Left lung (tissue), 14 donors: ENCODE measurements at places on chromosomes 5 and 9. TPM values are rescaled to one million over a fixed set of nuclear protein-coding genes. Genes with fewer than 3 reads are reported as not detected.

Gene RFX3
- 26.2 TPM for polyA plus RNA-seq

Gene VCAN
- 598 TPM for polyA plus RNA-seq

Gene DAB2
- 121 TPM for polyA plus RNA-seq

Gene OTP
- polyA plus RNA-seq, result not detected

Gene PCDHGC4
- 1.9 TPM for polyA plus RNA-seq

Gene CLPTM1L
- 105 TPM for polyA plus RNA-seq

Gene GARIN3
- polyA plus RNA-seq, result not detected

Gene DRD1
- polyA plus RNA-seq, result 0.15 TPM

GRCh38 chr9:79524266-79524665 is 47.5 kb upstream of the TLE4 start:
- H3K27me3 ChIP-seq, result no peaks in the 10 kb centered on the region
- no peak overlapping the region for H3K27ac ChIP-seq
- DNase-seq, result no peak
- no peaks in the 10 kb centered on the region for H3K36me3 ChIP-seq
- no peak overlapping the region for H3K4me3 ChIP-seq

- H3K4me3 ChIP-seq, result no peak overlapping the region
- no peaks in the 10 kb centered on the region for H3K27me3 ChIP-seq
- no peaks in the 10 kb centered on the region for H3K36me3 ChIP-seq
- no peak for DNase-seq
- no peaks in the 10 kb centered on the region for H3K4me1 ChIP-seq
Measured at GRCh38 chr9:96691326-96691725, 36.2 kb upstream of the PRXL2C start.

GRCh38 chr5:68134033-68134668 is 81.4 kb upstream of the PIK3R1 start:
- no peak for DNase-seq
- no peak overlapping the region for H3K4me3 ChIP-seq
- no peaks in the 10 kb centered on the region for H3K36me3 ChIP-seq
- H3K27ac ChIP-seq, result no peak overlapping the region
- H3K27me3 ChIP-seq, result no peaks in the 10 kb centered on the region
- no peaks in the 10 kb centered on the region for H3K4me1 ChIP-seq

- H3K4me1 ChIP-seq, result peaks cover 6% of the 10 kb centered on the region
- H3K27me3 ChIP-seq, result no peaks in the 10 kb centered on the region
- H3K36me3 ChIP-seq, result no peaks in the 10 kb centered on the region
- no peak overlapping the region for H3K4me3 ChIP-seq
- no peak for DNase-seq
Measured at GRCh38 chr9:122808141-122808540, 8.2 kb downstream of the OR1K1 start.

DNA sequence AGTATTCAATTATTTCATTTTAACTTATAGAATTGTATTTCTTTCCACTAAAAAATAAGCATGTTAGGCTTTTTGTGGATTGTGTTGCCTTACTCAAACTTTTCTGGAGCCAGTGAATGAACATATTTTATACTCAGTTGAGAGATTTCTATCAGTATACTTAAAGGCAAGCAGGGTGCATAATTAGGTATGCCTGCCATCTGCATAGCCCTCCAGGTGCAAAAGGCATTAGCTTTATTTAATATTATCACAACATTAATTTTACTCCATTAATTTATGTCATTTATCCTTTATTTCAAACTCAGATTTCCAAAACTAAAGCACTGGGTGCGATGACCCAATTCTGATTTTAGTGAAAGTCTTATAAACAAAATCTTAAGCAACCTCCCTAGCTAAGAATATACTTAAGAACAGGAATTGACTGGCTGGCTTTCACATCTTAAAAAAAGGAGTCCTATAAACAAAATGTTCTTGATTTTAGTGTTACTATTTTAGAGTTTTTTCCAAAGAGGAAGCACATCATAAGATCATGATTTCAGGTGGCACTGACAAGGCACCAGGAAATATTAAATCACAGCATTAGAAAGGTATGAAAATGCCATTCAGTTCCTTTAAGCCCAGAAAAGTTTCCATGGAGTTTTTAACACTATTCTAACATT is 178.4 kb downstream of the MPDZ start:
- H3K27ac ChIP-seq, result no peak overlapping the region
- H3K27me3 ChIP-seq, result no peaks in the 10 kb centered on the region
- no peaks in the 10 kb centered on the region for H3K36me3 ChIP-seq
- H3K4me3 ChIP-seq, result no peak overlapping the region

GRCh38 chr5:14581891-14582796 is 552 bp downstream of the OTULINL start:
- peaks cover 14% of the 10 kb centered on the region for H3K4me1 ChIP-seq
- peak overlapping the region; percentile 90 for H3K27ac ChIP-seq
- peak overlapping the region; percentile 79 for H3K4me3 ChIP-seq
- H3K27me3 ChIP-seq, result no peaks in the 10 kb centered on the region
- peak; percentile 77 for DNase-seq

DNA sequence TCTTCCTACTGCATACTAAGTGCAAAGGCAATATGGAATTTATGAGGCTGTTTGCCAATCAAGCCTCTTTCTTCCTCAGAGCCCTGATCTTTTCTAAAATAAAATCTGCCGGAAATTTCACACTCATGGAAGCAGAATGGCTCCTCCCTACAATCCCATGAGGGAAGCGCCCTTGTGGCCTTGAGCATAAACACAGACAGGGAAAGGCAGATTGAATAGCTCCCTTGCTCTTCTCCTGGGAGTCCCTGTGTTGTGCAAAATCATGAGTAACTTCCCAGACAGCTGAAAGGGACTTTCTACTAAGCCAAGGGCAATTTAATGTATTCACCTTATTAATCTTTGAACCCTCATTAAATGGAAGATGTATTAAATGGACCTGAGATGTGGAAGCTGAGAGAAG is 226.1 kb upstream of the PIK3R1 start:
- no peak overlapping the region for H3K27ac ChIP-seq
- no peaks in the 10 kb centered on the region for H3K4me1 ChIP-seq
- H3K27me3 ChIP-seq, result no peaks in the 10 kb centered on the region
- H3K36me3 ChIP-seq, result no peaks in the 10 kb centered on the region
- DNase-seq, result no peak
- no peak overlapping the region for H3K4me3 ChIP-seq

- H3K4me3 ChIP-seq, result no peak overlapping the region
- H3K36me3 ChIP-seq, result no peaks in the 10 kb centered on the region
- no peak for DNase-seq
- no peak overlapping the region for H3K27ac ChIP-seq
- H3K27me3 ChIP-seq, result no peaks in the 10 kb centered on the region
Measured at GRCh38 chr9:121770415-121771273, 119.2 kb downstream of the DAB2IP start.

DNA sequence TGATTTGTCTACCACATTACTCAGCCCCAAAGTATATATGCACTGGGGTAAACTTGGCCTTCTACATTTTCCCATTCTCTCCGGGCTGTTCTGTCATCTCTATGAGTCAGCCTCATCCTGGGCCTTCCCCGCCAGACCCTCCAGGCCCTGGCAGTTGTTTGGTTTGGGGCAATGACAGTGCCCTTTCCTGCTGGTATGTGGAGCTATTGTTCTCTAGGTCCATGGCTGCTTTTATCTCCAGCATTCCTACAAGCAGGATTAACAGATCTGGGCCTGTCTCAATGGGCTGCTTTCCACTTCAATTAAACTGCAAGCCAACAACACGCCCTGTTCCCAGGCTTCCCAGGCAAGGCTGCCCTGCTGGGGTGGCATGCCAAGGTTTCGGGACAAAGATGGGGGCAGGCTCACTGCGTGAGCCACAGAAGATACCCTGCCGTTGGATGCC is 136.4 kb downstream of the SLIT3 start:
- no peak overlapping the region for H3K4me3 ChIP-seq
- no peak for DNase-seq
- H3K4me1 ChIP-seq, result no peaks in the 10 kb centered on the region
- H3K27ac ChIP-seq, result no peak overlapping the region
- no peaks in the 10 kb centered on the region for H3K27me3 ChIP-seq

- H3K36me3 ChIP-seq, result no peaks in the 10 kb centered on the region
- H3K4me1 ChIP-seq, result no peaks in the 10 kb centered on the region
- no peaks in the 10 kb centered on the region for H3K27me3 ChIP-seq
- H3K4me3 ChIP-seq, result no peak overlapping the region
- H3K27ac ChIP-seq, result no peak overlapping the region
Measured at GRCh38 chr5:151592855-151593408, 1.8 kb upstream of the FAT2 start.

DNA sequence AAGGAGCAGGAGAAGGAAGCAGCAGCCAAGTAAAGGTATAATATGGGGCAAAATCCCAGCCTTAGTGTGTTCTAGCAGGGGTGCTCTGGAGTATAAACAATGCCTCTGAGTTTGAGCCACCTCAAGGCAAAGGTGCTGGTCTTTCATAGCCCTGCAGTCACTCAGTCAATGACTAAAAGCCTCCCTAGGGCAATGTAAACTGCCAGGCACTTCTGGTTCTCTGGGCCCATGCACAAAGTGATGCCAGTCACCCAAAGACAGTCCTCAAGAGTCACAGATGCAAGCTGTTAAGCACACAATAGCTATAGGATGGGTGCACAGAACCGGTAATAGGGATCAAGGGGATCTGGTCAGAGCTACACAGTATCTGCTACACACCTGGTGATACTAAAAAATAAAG is 12.6 kb downstream of the ZBTB5 start:
- H3K4me3 ChIP-seq, result no peak overlapping the region
- no peaks in the 10 kb centered on the region for H3K4me1 ChIP-seq
- no peaks in the 10 kb centered on the region for H3K36me3 ChIP-seq

- no peaks in the 10 kb centered on the region for H3K4me1 ChIP-seq
- H3K27ac ChIP-seq, result no peak overlapping the region
Measured at GRCh38 chr9:15101095-15101494, 190.9 kb upstream of the FREM1 start.

GRCh38 chr5:180790020-180790419 is 12.6 kb downstream of the MGAT1 start:
- H3K27ac ChIP-seq, result no peak overlapping the region
- H3K4me3 ChIP-seq, result no peak overlapping the region
- H3K36me3 ChIP-seq, result peaks cover 77% of the 10 kb centered on the region
- H3K4me1 ChIP-seq, result peaks cover 18% of the 10 kb centered on the region

GRCh38 chr9:108743416-108743815 is 112.4 kb downstream of the ACTL7B start:
- no peaks in the 10 kb centered on the region for H3K36me3 ChIP-seq
- no peaks in the 10 kb centered on the region for H3K27me3 ChIP-seq
- H3K27ac ChIP-seq, result no peak overlapping the region

GRCh38 chr9:137009938-137010732 is 13.8 kb upstream of the CLIC3 start:
- no peak overlapping the region for H3K27ac ChIP-seq
- no peak for DNase-seq
- H3K36me3 ChIP-seq, result no peaks in the 10 kb centered on the region
- no peaks in the 10 kb centered on the region for H3K27me3 ChIP-seq
- no peaks in the 10 kb centered on the region for H3K4me1 ChIP-seq
- no peak overlapping the region for H3K4me3 ChIP-seq

GRCh38 chr5:84113246-84114105 is 271.2 kb downstream of the EDIL3 start:
- no peak overlapping the region for H3K4me3 ChIP-seq
- H3K36me3 ChIP-seq, result no peaks in the 10 kb centered on the region
- no peak overlapping the region for H3K27ac ChIP-seq
- no peaks in the 10 kb centered on the region for H3K27me3 ChIP-seq
- no peak for DNase-seq
- no peaks in the 10 kb centered on the region for H3K4me1 ChIP-seq

- H3K27ac ChIP-seq, result no peak overlapping the region
- peak; percentile 48 for DNase-seq
- H3K27me3 ChIP-seq, result no peaks in the 10 kb centered on the region
- H3K36me3 ChIP-seq, result no peaks in the 10 kb centered on the region
- no peak overlapping the region for H3K4me3 ChIP-seq
Measured at GRCh38 chr5:14108170-14108996, 34.8 kb upstream of the TRIO start.

DNA sequence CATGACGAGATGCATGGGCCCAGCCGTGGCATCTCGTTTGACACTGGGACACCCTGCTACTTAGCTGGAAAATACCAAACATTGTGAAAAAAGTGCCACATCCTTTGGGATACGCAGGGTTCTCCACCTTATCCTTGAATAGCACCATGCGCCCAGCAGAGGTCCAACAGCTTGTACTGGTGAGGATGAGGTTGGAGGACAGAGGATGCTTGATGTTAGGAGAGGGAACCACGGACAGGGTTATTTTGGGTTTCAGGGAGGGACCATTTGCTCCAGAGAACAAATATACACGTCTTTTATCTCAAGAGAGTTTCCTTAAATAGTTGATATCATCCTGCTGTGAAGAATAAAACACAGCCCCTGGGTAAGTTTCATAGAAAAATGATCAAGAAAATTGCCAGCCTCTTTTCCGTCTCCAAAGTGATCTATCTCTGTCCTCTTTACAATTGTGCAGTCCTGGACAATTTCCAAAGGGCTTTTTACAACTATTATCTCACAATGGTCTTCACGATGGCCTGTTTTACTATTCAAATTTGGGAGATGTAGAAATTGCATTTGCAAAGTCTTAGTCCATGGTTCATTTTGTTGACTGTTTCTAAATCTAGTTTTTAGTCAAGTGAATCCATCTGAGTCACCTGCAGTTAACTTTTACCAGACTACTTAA is 19.9 kb upstream of the FRRS1L start:
- no peak overlapping the region for H3K4me3 ChIP-seq
- no peaks in the 10 kb centered on the region for H3K36me3 ChIP-seq
- DNase-seq, result no peak
- H3K27me3 ChIP-seq, result no peaks in the 10 kb centered on the region

GRCh38 chr5:92758552-92758951 is 822.5 kb downstream of the NR2F1-AS1 start:
- no peaks in the 10 kb centered on the region for H3K36me3 ChIP-seq
- H3K27ac ChIP-seq, result no peak overlapping the region
- no peaks in the 10 kb centered on the region for H3K4me1 ChIP-seq
- DNase-seq, result no peak
- H3K27me3 ChIP-seq, result no peaks in the 10 kb centered on the region
- H3K4me3 ChIP-seq, result no peak overlapping the region
